ENCODE measurements at places on chromosomes 5 and 9.
A peak's percentile ranks its signal among the peaks of the same experiment; 100 is the strongest.

DNA sequence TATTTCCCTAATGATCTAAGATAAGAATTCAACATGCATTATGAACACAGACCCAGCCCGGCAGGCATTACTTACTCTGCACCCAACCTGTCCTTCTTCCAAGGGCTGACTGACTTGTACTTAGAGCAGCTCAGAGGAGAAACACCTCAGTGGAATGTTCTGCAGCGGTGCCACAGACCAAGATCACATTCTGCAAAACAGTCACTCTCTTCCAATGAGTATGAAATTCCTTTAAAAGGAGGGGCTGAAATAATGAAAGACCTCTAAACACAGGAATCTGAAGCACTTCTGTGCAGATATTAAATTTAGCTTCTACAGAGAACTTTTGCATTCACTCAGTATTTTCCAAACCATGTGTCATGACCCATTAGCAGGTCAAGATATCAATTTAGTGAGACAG is 172.9 kb downstream of the ZDHHC21 start:
- no peak for DNase-seq

GRCh38 chr9:2179567-2179966 is 164.4 kb downstream of the SMARCA2 start:
- DNase-seq, result no peak

GRCh38 chr9:125444956-125445506 is 183.4 kb downstream of the GAPVD1 start:
- no peak for DNase-seq

DNA sequence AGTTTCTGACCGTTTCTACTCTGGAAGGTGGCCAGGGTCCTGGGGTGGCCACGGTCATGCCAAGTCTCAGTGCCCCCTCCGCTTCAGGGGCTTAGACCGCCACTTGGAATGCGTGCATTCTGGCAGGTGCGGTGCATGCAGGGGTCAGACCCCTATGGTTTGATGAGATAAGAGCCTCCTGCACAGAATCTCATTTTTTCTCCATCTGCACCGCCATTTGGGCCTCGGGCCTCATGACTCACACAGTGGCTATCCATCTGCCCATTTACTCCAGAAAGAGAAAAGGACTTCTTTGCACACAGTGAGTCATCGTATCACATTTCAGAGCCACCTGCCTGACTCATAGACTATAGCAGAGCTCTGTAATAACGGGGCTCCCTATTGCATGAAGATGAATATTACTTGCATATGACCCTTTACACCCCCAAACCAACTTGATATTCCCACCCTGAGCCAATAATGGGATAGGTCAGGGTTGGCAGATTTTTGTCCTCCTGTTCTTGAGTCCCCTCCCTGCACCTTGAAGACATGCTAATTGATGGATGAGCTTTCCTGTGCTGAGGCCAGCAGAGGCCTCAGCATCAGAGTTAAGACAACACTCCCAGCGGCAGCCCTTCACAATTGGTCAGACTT is 157.4 kb downstream of the NR3C1 start:
- no peak for DNase-seq

GRCh38 chr9:16145196-16145950 is 592.5 kb downstream of the CCDC171 start:
- DNase-seq, result no peak

DNA sequence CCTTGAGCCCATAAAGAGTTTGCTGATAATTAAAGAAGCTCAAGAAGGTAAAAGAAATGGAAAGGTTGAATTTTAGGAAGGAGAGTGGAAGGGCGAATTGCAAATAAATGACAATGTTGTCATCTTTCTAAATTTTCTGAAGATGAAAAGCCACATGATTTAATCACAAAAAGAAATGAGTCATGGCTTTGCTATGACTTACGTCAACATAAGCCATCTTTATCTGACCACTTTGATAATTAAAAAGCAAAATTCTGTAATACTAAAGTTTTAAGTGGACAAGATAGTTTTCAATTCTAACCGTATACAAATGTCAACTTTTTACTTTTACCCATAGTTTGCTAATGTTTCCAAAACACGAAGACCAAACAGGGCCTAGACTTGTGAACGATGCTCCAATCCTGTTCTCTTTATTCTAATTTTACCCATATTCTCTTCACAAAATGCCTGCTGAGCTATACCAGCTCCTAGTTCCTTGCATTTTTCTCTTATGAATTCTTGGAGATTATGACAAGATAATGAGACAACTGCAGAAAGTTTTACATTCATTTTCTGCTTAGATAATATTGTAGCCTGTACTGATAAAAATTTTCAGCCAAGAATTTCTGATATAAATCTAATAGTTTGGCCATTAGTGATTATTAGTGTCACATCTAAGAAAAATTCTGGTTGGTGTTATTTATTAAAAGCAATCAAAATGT is 21.8 kb upstream of the PRUNE2 start:
- DNase-seq, result no peak

- DNase-seq, result no peak
Observed at GRCh38 chr5:16933337-16933736, 2.8 kb downstream of the MYO10 start.

DNA sequence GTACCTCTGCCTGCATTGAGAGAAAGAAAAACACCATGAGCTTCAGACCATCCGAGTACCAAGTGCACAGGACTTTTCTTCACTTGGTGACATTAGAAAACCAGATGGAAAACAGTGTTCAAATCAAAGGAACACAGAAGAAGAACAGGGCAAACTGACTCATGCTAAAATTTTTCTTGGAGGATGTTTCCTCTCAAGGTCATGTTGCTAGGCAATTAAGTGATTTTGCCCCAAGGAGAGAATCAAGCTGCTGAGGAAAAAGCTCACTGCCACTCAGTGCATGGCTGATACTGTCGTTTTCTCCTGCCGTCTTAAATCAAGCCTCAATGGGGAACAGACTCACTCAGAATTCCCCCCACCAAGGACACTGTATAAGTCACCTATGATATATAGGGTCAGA is 57.9 kb upstream of the SIMC1 start:
- DNase-seq, result no peak

GRCh38 chr5:88805151-88805784 is 77.7 kb downstream of the MEF2C start:
- no peak for DNase-seq

GRCh38 chr9:2066312-2067273 is 51.4 kb downstream of the SMARCA2 start:
- DNase-seq, result no peak

DNA sequence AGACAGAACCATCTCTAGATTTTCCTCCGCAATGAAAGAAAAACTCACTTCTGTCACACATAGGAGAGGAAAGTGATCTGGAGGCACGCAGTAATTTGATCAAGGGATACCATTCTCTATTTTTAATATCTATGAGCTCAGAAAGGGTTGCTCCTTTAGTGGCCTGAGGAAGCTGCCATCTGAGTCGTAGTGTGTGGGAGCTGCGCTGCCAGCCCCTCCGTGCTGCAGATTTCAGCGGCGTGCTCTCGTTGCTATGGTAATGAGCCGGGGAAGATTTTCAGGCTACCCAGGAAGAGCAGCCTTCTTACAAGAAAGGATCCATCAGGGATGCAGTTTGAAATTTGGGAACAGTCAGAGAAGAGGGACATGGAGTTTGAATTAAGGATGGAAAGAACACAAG is 17.1 kb upstream of the GOLM1 start:
- DNase-seq, result peak; percentile 36

DNA sequence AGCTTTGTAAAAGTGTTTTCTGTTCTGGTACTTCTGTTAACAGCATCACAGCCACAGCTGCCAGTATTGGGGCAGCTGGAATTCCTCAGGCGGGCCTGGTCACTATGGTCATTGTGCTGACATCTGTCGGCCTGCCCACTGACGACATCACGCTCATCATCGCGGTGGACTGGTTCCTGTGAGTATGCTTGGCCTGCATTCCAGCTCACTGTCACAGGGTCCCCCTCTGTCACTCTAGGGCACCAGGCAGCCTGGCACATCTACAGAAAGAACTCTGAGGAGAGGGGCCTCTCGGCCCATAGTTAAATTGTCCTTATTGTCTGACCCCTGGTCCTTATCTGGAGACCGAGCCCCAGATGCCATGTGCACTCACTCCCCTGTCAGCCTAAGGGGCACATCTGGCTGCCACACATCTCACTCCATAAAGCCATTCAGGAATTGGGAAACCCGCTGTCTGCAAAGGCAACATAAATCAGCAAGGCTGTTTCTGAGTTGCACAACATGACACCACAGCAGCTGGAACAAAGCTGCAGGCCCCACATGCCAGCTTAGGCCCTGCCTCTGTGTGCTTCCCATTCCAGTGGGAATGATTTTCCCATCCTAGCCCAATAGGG is 77.5 kb downstream of the SLC1A3 start:
- DNase-seq, result peak; percentile 27
